Ovary (tissue), 10 donors: ENCODE measurements at places on chromosomes 1 and 21. TPM values are rescaled to one million over a fixed set of nuclear protein-coding genes. Genes with fewer than 3 reads are reported as not detected.

DNA sequence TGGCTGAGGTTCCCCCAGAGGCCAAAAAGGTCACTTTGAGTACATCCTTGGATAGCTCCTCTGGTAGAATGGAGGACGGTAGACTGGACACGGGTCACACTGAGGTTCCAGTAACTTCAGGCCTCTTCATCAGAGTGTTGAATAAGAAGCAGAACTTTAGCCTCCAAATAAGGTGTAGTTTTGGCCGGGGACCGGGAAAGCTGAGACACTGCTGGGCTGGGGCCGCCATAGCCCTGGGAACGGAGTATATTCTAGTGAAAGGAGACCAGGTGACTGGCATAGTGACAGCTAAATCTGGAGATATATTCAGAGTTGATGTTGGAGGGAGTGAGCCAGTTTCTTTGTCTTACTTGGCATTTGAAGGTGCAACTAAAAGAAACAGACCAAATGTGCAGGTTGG is 84.1 kb downstream of the EVA1C start:
- H3K4me3 ChIP-seq = no peak overlapping the region
- no peak for DNase-seq
- H3K27me3 ChIP-seq = no peaks in the 10 kb centered on the region
- no peaks in the 10 kb centered on the region for H3K36me3 ChIP-seq
- H3K27ac ChIP-seq = no peak overlapping the region
- H3K4me1 ChIP-seq = peaks cover 6% of the 10 kb centered on the region

DNA sequence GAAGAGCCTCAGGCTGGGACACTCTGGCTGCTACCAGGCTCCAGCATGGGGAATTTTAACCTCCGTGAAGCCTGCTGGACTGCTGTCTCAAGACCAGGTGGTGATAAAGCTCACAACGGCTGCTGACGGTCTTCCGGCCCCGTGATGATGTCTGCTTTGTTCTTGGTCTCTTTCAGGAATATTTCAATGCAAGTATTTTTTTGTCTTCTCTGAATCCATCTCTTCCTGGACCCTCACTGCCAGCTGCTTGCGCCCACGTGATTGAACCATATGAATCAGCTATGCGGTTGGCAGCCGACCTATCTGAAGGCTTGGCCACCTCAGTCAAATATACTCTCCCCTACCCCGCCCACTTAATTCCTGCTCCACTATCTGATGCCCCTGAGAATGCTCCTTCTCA is 14.6 kb upstream of the SLC6A17 start:
- H3K27ac ChIP-seq = no peak overlapping the region
- no peak overlapping the region for H3K4me3 ChIP-seq
- no peaks in the 10 kb centered on the region for H3K27me3 ChIP-seq
- H3K36me3 ChIP-seq = no peaks in the 10 kb centered on the region
- H3K4me1 ChIP-seq = no peaks in the 10 kb centered on the region

Gene GORAB
- total RNA-seq = 11.3 TPM

Gene CD48
- 1.3 TPM for total RNA-seq

Gene ANGEL2
- 29.9 TPM for total RNA-seq

DNA sequence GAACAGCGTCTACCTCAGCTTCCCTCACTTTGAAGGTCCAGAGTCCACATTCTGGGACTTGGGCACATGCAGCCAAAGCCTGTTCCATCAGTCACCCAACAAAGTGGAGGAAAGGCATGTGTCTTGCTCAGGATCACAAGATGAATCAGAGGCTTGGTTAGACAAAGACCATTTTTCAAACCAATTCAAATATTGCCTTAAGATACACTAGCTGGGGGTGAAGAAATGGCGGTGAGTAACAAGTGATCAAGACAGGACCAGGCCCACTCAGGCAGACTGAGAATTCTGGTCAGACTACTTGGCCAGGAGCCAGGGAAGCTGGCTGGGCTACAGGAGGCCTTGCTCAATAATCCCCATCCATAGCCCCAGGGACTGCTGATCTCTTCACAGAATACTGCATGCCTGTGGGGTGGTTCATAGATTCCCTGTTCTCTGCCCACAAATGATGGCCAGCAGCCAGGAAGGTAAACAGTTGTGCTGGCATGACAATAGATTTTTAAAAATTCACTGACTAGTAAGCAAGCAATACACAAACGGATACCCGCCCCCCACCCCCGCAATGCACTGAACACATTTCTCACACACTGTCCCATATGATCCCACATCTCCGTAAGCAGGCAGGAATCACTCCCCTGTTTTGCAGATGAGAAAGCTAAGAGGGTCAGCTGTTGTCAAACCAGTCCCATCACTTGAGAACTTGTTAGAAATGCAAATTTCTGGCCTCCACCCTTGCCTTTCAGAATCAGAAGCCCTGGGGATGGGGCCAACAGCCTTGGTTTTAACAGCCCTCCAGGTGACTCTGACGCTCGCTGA is 27.2 kb downstream of the ERI3 start:
- peaks cover 6% of the 10 kb centered on the region for H3K4me1 ChIP-seq
- H3K4me3 ChIP-seq = no peak overlapping the region
- H3K36me3 ChIP-seq = no peaks in the 10 kb centered on the region
- no peaks in the 10 kb centered on the region for H3K27me3 ChIP-seq
- no peak overlapping the region for H3K27ac ChIP-seq

Gene SPRR2A
- total RNA-seq = not detected

DNA sequence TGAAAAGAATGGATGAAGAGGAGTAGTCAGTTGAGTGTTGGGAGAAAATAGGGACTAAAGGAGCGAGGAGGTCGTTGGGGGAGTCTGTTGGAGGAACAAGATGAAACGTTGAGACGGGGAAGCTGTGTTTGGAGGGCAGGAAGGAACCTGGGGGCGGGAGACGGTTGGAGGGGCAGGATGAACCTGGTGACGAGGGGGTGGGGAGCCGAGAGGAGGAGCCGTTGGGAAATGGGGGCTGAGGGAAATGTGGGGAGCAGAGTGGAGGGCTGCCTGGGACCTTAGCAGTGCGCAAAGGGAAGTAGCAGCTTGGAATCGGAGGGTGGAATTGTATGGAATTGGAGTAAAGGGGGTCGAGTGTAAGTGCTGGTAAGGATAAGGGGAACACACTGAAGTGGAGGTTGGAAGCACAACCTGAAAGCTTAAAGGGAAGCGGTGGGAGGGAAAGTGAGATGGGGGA is 630 bp downstream of the MTF2 start:
- H3K4me1 ChIP-seq = no peaks in the 10 kb centered on the region
- H3K27ac ChIP-seq = peak overlapping the region; percentile 68
- peak overlapping the region; percentile 81 for H3K4me3 ChIP-seq
- peak; percentile 48 for DNase-seq
- H3K27me3 ChIP-seq = no peaks in the 10 kb centered on the region

Gene ARTN
- 0.92 TPM for total RNA-seq

GRCh38 chr1:30318864-30319718 is 404.3 kb downstream of the MATN1 start:
- DNase-seq = no peak
- H3K27me3 ChIP-seq = no peaks in the 10 kb centered on the region
- no peak overlapping the region for H3K27ac ChIP-seq
- no peaks in the 10 kb centered on the region for H3K4me1 ChIP-seq
- H3K36me3 ChIP-seq = no peaks in the 10 kb centered on the region

GRCh38 chr1:3629561-3630160 is 4.8 kb downstream of the TPRG1L start:
- H3K27ac ChIP-seq = no peak overlapping the region
- no peaks in the 10 kb centered on the region for H3K36me3 ChIP-seq
- no peak overlapping the region for H3K4me3 ChIP-seq
- no peaks in the 10 kb centered on the region for H3K27me3 ChIP-seq

Gene LCE3D
- not detected for total RNA-seq

Gene ASCL5
- total RNA-seq = not detected

GRCh38 chr1:158246650-158247049 is 7.6 kb upstream of the CD1A start:
- no peak overlapping the region for H3K4me3 ChIP-seq
- DNase-seq = no peak
- no peaks in the 10 kb centered on the region for H3K27me3 ChIP-seq
- H3K4me1 ChIP-seq = no peaks in the 10 kb centered on the region
- no peak overlapping the region for H3K27ac ChIP-seq

GRCh38 chr1:195590649-195591048 is 1017.6 kb downstream of the KCNT2 start:
- no peaks in the 10 kb centered on the region for H3K36me3 ChIP-seq
- DNase-seq = no peak
- no peaks in the 10 kb centered on the region for H3K27me3 ChIP-seq
- no peak overlapping the region for H3K27ac ChIP-seq
- no peak overlapping the region for H3K4me3 ChIP-seq
- no peaks in the 10 kb centered on the region for H3K4me1 ChIP-seq

DNA sequence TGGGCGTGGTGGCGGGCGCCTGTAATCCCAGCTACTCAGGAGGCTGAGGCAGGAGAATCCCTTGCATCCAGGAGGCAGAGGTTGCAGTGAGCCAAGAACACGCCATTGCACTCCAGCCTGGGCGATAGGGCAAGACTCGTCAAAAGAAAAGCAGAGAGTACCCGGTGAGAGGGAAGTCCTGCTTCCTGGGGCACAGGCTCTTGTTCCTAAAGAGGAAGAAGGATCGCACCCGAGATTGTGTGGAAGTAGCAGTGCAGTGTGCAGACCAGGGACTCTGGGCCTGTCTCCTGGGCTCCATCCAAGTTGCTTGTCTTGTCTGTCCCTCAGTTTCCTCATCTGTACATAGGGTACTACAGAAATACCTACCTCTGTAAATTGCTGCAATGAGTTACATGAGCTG is 29.6 kb downstream of the NBPF3 start:
- no peak overlapping the region for H3K27ac ChIP-seq
- H3K36me3 ChIP-seq = no peaks in the 10 kb centered on the region
- no peaks in the 10 kb centered on the region for H3K27me3 ChIP-seq
- no peaks in the 10 kb centered on the region for H3K4me1 ChIP-seq

GRCh38 chr1:2555634-2556276 is 416 bp upstream of the TNFRSF14 start:
- DNase-seq = peak; percentile 83
- H3K4me1 ChIP-seq = peaks cover 12% of the 10 kb centered on the region
- H3K27me3 ChIP-seq = no peaks in the 10 kb centered on the region

DNA sequence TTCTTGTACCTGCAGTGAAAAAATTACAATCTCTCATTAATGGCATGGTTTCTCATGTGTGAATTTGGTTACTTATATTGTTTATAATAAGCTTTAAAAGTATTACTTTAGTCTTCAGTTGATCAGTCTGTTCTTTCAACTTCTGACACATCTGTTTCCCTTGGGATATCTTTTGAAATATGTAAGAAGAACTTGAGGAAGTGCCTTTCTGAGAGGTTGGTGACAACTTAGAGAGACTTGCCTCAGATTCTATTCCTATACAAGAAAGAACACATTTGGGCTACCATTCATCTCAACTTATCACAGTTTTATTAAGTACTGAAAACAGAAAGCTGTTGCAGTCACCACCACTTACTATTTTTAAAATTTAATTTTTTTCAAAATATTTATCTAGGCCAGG is 8.1 kb downstream of the AKNAD1 start:
- peaks cover 7% of the 10 kb centered on the region for H3K4me1 ChIP-seq
- H3K36me3 ChIP-seq = no peaks in the 10 kb centered on the region
- no peak for DNase-seq
- no peak overlapping the region for H3K4me3 ChIP-seq
- no peaks in the 10 kb centered on the region for H3K27me3 ChIP-seq

DNA sequence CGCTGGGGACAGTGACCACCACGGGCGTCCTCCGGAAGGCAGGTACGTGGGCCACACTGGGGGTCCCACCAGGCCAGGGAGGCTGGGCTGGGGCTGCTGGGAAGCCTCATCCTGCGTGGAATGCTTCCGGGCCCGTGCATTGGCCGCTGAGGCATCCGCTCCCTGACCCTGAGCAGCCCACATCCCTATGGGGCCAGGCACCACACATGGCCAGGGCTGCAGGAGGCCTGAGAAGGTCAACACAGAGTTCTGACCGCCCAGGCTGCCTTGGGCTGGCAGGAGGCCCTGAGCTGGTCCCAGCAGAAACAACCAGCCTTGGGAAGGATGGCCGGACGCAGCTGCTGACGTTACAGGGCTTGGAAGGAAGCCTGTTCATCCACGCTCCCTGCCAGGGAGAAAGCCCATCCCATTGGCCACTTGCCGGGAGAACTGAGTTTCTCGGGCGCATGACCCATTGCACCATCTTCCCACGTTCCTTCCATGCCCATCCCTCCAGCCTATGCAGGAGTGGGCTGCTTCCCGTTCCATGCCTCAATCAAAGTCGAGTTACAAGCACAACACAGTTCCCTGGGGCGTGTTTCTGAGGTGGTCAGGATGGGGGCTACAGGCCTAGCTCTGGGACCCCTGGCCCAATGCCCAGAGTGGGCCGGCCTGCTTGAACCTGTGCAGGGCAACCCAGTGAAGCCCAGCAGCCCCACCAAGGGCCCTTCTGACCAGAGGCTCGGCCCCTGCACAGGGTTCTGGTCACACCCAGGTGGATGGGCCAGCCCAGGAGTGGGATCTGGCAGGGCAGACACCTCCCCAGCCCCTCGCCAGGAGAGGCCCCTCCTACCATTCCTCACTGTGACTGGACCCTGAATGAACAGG is 31.7 kb downstream of the TRIM11 start:
- H3K27ac ChIP-seq = peak overlapping the region; percentile 87
- H3K4me3 ChIP-seq = no peak overlapping the region
- H3K36me3 ChIP-seq = no peaks in the 10 kb centered on the region
- no peaks in the 10 kb centered on the region for H3K27me3 ChIP-seq
- H3K4me1 ChIP-seq = peaks cover 14% of the 10 kb centered on the region

Gene GFI1
- 0.35 TPM for total RNA-seq

Gene CDA
- total RNA-seq = 1.2 TPM

DNA sequence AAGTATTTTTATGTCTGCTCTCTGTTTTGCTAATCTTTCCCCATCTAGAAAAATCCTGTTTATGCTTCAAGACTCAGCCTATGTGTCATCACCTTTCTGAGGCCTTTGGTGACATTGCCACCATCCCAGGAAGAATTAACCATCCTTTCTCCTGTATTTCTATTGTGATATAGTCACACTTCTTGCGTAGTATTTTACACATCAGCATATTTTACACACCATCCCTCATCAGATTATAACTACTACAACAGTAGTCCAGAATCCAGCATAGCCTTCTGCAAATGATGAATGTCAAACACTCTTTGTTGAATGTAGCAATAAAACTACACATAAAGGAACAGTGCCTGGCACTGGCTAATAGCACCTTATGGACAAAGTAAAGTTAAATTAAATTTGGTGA is 275.3 kb upstream of the C1orf87 start:
- H3K4me1 ChIP-seq = no peaks in the 10 kb centered on the region
- H3K27me3 ChIP-seq = no peaks in the 10 kb centered on the region
- H3K4me3 ChIP-seq = no peak overlapping the region
- H3K36me3 ChIP-seq = no peaks in the 10 kb centered on the region
- H3K27ac ChIP-seq = no peak overlapping the region
- DNase-seq = no peak

Gene CYP4A11
- total RNA-seq = not detected

Gene CGN
- total RNA-seq = 3.3 TPM

Gene RXFP4
- total RNA-seq = not detected

DNA sequence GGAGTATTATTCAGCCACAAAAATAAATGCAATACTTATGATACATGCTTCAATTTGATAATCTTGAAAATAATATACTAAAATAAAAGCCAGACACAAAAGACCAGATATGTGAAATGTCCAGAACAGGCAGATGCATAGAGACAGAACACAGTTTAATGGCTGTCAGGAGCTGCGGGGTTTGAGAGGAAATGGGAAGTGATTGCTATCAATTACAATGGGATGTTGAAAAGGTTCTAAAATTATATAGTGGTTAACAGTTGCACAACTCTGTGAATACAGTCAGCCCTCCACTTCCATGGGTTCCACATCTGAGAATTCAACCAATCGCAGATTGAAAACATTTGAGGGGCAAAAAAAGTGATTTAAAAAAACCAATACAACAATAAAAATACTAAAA is 54.0 kb downstream of the LTN1 start:
- H3K27me3 ChIP-seq = no peaks in the 10 kb centered on the region
- no peaks in the 10 kb centered on the region for H3K4me1 ChIP-seq

Gene SPATA45
- not detected for total RNA-seq
